ENCODE measurements at places on chromosomes 6 and 20.

DNA sequence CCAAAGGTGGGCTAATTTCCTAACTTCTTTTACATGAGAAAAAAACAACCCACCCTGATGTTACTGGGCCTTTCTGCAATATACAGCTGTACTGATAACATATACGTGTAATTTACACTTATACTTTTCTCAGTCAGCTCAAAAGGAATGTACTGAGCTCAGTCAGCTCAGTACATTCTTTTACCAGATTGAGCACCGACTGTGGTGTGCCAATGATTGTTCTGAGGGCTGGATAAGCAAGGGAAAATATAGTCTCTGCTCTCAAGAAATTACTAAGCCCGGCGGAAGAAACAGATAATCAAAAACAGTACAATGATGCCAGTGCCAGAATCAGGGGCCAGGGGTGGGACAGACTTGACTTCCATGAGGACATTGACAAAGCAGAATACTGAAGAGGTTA lies 10.0 kb upstream of the BLOC1S5 start:
- no peak for DNase-seq

DNA sequence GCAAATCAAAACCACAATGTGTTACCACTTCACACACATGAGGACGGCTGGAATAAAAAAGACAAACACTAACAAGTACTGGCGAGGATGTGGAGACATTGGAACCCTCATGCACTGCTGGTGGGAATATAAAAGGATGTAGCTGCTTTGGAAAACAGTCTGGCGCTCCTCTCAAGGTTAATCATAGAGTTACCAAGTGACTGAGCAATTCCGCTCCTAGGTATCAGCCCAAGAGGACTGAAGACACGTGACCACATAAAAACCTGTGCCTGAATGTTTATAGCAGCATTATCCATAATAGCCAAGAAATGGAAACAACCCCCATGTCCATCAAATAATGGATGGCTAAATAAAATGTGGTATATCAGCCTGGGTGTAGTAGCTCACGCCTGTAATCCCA lies 45.0 kb downstream of the VSTM2L start:
- no peak for DNase-seq

GRCh38 chr6:37319156-37319555 lies 34.6 kb upstream of the RNF8 start:
- no peak for DNase-seq

DNA sequence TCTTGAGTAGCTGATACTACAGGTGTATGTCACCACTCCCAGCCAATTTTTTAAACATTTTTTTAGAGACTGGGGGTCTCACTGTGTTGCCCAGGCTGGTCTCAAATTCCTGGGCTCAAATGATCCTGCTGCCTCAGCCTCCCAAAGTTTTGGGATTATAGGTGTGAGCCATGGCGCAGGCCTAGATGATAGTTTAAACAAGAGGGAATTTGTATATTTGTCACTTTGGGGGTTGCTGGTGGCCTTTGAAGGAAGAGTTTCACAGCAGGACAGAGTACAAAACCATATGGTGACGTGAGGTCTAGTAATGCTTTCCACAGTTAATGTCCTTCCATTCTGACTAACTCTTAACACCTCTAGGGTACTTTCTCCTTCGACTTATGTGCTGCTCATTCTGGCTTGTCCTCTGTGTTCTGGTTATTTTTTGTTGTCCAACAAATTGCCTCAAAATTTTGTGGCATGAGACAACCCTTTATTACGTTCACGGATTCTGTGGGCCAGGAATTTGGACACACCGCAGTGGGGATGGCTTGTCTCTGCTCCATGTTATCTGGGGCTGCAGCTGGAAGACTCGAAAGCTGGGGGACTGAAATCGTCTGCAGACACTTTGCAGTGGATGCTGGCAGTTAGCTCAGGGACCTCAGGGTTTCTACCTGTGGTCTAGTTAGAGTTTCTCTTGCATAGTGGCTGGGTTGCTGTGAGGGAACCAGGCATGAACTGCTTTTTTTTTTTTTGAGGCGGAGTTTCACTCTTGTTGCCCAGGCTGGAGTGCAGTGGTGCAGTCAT lies 23.0 kb upstream of the IER3 start:
- peak; percentile 54 for DNase-seq

GRCh38 chr6:75090576-75090975 lies 115.3 kb downstream of the COL12A1 start:
- no peak for DNase-seq

DNA sequence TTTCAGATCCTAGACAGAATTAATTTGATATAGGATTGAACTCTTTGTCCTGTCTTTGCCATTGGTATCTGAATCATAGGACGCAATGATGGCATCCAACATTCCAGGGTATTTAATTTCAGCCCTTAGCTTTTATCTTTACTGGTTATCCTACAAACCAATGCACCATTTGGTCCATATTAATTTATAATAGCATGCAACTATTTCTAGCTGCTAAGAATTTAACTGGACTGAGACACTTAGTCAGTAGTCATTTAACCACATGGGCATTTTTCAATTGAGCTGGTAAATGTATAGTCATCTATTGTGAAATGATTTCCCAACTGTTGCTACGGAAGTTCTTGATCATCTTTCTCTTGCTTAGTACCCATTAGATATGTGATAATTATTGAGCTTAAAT lies 141.1 kb downstream of the CD164 start:
- no peak for DNase-seq

GRCh38 chr6:91509711-91510110 lies 922.8 kb upstream of the MAP3K7 start:
- no peak for DNase-seq

DNA sequence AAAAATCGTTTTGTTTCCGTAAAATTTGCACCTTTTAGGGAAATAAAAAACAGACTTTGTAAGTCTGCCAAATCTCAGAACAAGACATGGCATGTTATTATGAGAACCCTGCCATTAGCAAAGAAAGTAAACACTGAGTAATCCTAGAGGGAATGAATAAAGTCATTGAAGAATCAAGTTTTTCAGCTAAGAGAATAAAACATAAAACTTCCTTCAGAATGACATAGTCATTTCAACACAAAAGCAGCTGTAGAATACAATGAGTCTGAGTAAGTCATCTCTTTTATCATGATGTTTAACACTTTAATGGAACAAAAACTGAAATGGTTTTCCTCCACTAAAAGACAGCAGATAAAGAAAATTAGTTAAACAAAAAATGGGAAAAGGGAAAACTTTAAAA lies 10.3 kb upstream of the DST start:
- DNase-seq: no peak

GRCh38 chr20:57071283-57071731 lies 195.1 kb downstream of the BMP7 start:
- no peak for DNase-seq

GRCh38 chr20:31806564-31807355 lies 12.4 kb upstream of the MYLK2 start:
- no peak for DNase-seq

- DNase-seq: no peak
These were observed 16.4 kb upstream of the KIF16B start for GRCh38 chr20:16589623-16590022.

DNA sequence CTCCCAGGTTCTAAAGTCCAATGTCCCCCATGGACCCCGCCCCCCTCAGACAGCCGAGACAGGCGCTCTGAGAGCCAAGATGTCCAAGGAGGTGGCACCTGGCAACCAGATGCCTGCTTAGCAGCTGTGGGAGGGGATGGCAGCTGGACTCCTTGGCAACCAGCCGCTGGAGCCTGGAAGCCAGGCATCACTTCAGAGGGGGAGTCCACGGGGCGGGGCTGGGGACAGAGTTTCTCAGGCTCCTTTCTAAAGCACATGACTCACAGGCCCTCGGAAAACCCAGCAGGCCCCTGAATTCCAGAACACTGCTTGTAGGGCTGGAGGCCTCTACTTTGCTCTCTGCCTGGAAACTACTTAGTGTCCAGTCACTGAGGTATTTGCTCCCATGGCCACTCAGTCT lies 51.5 kb downstream of the PREX1 start:
- DNase-seq: no peak

- DNase-seq: no peak
These were observed 38.6 kb downstream of the PRDM1 start for GRCh38 chr6:106124437-106125430.

Data from activated T-cell treated with anti-CD3 and anti-CD28 coated beads, Interleukin-2, amount 50 U/mL, for 24 hours (primary cell).